ENCODE measurements at places on chromosomes 11 and 22.

- no peak for DNase-seq
Observed at GRCh38 chr22:18091916-18092526, 14.2 kb downstream of the PEX26 start.

- no peak for DNase-seq
Observed at GRCh38 chr11:68181719-68182451, 31.2 kb downstream of the KMT5B start.

DNA sequence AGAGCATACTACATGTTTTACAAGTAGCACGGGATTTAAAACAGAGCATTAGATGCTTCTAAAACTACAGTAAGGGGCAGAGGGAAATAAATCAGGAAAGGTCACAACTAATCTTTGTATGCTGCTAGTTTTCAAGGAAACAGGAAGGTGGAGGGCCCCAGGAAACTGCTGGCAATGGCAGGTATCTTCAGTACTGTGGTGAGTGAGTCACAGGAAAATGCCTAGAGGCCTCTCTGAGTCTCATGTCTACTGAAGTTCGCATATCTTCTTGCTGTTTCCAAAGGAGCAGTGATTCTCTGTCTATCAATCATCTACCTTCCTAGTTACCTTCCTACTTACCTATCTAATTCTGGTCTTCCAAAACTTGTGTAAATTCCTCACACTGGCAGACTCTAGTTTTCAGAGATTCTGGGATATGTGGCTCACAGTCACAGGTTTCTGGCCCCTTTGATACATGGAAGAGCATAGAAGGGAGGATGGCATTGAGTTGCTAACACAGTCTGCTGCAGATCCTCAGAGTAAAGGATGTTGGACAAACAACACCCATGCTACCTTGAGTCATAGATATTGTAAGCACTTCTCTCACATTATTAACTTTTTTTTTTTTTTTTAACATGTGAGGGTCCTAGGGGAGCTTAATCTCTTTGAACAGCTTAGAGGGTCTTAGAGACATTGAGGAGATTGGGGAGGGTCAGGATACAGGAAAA lies 58.8 kb upstream of the SYN3 start:
- no peak for DNase-seq

GRCh38 chr11:126830216-126830806 lies 170.3 kb downstream of the KIRREL3 start:
- DNase-seq, result no peak

DNA sequence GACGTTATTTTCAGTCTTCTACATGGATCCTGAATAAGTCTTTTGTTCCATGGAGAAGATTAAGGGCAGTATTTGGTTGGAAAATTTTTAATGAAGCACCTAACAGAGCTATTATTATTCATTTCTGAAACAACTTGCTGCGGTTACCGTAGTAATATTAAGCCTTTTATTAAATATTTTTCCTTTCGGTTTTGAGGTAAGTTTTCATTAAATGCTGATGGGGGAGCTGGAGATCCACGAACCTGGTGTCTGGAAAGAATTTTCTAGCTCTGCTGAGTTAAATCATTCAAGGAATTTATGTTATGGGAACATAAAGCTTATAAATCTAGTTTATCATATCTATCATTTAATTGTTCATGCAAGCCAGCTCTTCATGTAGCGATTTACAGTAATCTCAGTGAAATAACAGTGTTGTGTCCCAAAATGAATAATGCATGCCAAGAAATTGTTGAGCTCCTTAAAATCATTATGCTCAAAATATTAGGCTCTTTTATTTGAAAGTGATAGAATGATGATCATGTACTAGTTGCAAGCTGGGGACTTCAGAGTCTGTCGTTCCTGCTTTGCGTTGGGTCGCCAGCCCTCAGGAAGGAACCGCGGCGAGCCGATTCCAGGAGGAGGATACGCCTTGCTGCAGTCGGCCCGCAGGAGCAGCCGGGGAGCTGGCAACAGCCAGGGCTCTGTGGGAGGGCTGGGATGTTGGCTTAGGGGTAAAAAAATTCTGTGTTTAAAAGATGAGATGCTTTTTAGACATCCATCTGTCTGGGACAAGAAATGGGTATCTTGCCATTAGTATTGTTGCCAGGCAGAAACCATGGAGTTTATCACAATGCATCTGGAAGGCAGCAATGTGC lies 83.1 kb downstream of the TBC1D22A start:
- DNase-seq, result no peak

- no peak for DNase-seq
Observed at GRCh38 chr11:92931746-92932422, 37.6 kb upstream of the MTNR1B start.

DNA sequence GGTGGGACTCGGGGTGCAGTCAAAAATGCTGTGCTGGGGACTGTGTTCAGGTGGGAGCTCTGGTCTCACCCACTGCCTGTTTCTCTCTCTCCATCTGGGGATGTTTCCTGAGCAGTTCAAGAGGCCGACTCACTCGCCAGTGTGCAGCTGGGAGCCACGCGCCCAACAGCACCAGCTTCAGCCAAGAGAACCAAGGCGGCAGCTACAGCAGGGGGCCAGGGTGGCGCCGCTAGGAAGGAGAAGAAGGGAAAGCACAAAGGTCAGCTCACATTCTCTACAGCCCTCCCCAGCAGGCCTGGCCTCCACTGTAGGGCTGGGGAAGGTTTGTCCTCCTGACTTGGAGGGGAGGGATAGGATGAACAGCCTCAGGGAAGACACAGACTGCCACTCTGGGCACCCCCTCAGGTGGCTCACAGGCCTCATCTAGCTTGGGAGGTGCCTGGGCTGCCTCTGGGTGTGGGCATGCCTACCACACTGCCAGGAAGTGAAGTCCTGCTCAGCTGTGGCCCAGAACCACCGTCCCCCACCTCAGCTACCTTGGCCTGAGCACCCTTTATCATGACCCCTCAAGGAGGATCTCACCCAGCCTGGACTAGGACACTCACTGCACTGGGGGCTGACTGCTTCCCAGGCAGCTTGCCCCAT lies 13.0 kb downstream of the TUB start:
- no peak for DNase-seq

DNA sequence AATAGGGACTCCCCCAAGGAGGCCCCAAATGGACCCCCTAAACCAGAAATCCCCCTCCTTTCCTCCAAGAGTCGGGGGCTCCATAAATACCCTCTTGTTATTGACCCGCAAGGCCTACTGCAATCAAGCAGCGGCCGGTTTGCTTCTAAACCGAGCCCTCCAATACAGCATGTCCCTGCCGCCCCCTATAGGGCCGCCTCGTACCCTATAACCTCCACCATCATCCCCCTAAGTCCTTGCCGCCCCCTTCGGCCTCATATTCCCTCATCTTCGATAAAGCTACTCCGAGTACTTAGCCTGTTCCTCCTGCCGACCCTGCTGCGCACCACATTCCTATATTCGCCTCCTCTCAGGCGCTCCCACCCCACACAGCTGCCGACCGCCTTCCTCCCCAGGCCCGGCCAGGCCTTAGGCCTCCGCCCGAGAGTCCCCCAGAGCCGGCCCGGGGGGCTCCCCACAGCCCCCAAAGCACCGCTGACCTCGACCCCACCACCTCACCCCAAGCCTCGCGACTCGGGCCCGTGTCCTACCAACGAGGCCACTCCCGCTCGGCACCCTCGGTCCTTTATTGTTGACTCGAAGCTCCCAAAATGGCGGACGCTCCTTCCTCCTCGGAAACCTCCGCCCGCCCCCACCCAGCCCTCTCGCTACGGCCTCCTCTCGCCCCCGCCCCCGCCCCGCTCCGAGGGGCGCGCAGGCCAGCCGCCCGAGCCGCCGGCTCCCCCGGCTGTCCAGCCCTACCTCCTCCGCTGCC lies 430 bp downstream of the DDX6 start:
- DNase-seq, result peak; percentile 40

DNA sequence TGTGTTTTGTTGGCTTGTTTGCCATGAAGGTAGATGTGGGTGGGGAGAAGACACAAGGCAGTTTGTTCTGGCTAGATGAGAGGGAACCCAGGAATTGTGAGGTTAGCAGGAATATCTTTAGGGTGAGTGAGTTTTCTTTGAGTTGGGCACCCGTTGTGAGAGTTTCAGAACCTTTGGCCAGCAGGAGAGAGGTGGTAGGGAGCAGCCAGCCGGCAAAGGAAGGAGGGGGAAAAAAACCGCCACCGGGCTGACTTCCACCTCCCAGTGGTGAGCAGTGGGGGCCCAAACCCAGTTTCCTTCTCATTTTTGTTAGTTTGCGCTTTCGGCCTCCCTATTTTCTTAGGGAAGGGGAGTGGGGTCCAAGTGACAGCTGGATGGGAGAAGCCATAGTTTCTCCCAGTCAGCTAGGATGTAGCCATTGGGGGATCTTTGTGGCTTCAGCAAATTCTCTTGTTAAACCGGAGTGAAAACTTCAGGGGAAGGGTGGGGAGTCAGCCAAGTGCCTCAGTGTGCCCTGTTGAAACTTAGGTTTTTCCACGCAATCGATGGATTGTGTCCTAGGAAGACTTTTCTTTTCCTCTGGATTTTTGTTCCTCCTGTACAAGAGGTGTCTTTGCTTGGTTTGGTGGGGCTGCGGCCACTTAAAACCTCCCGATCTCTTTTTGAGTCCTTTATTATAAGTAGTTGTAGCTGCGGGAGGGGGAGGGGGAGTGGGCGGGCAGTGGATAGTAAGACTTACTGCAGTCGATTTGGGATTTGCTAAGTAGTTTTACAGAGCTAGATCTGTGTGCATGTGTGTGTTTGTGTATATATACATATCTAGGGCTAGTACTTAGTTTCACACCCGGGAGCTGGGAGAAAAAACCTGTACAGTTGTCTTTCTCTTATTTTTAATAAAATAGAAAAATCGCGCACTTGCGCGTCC lies 1.1 kb upstream of the GCAT start:
- no peak for DNase-seq

DNA sequence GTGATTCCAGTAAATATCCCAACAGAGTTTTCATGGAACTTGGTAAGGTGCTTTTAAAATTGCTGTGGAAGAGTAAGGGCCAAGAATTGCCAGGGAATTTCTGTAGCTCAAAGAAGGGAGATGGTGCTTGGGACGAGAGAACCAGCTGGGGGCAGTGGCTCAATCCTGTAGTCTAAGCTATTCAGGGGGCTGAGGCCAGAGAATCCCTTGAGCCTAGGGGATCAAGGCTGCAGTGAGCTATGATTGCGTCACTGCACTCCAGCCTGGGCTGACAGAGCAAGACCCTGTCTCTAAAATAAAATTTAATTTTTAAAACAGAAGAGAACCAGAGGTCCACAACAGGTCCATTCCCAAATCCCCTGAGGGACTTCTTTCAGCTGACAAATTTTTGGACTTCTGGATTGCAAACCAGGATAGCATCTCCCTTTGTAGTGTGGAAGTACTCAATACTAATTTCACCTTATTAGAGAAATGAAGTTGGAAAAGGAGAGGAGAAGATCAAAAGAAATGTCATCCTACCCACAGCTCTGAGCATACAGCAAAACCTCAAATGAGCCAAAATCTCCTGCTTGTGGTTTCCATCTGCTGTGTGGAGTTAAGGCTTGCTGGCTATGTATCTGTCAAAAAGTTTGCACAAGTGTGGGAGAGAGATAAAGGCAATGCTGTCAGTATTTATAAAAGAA lies 59.2 kb upstream of the CLPB start:
- no peak for DNase-seq

GRCh38 chr11:85182441-85183387 lies 444.4 kb downstream of the DLG2 start:
- DNase-seq, result no peak

DNA sequence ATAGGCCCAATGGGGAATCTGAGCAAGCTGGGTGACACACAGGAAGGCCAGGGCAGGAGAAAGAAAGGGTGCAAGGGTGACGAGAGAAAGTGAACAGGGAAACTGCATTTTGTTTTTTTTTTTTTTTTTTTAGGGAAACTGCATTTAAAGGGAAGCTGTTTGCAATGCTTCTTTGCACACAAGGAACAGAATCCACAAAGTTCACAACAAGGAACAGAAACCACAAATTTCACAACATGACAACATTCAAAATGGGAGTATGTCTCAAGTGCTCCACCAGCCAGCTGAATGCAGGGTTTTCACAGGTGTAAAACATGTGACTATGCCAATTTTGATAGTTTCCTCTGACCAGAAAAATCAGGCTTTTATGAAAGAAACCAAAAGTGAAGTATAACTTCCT lies 6.8 kb upstream of the PLAAT3 start:
- no peak for DNase-seq

- no peak for DNase-seq
Observed at GRCh38 chr11:131790586-131790985, 420.2 kb downstream of the NTM start.

- no peak for DNase-seq
Observed at GRCh38 chr11:117704395-117705100, 92.5 kb downstream of the DSCAML1 start.

GRCh38 chr22:46607483-46608114 lies 12.6 kb upstream of the GRAMD4 start:
- DNase-seq, result no peak

GRCh38 chr11:11359611-11360010 lies 6.6 kb upstream of the CSNK2A3 start:
- DNase-seq, result no peak

GRCh38 chr11:11297578-11297977 lies 55.5 kb downstream of the CSNK2A3 start:
- DNase-seq, result no peak

DNA sequence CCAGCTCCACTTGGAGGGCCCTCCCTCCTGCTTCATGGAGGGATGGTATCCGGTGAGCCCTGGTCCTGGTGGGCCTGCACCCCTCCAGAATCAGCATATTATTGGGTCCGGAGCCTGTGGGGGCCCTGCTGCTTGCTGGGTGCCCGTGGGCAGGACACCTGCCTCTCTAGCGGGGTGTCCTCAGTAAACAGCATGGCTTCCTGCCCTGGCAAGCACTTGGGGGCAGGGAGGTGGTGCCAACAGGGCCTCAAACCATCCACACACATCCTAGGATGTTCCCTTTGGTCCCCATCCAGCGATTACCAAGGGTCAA lies 108.3 kb downstream of the CTTN start:
- no peak for DNase-seq

GRCh38 chr11:122004446-122004845 lies 111.6 kb downstream of the BLID start:
- no peak for DNase-seq

GRCh38 chr11:78564490-78565467 lies 9.9 kb downstream of the NARS2 start:
- peak; percentile 73 for DNase-seq

DNA sequence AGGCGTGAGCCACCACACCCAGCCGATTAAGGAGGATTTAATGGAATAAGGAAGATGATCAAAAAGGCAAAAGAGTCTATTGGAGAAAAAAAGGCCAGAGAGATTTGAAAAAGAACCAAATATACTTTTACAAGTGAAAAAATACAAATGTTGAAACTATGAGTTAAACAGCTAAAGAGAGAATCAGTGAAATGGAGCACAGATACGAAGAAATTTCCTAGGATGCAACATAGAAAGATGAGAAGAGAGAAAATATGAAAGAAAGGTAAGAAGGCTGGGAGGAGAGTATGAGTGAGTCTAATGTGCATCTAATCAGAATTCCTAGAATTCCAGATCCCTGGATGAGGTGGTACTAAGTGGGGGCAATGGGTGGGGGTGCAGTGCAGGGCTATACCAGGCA lies 19.4 kb upstream of the CELSR1 start:
- no peak for DNase-seq

DNA sequence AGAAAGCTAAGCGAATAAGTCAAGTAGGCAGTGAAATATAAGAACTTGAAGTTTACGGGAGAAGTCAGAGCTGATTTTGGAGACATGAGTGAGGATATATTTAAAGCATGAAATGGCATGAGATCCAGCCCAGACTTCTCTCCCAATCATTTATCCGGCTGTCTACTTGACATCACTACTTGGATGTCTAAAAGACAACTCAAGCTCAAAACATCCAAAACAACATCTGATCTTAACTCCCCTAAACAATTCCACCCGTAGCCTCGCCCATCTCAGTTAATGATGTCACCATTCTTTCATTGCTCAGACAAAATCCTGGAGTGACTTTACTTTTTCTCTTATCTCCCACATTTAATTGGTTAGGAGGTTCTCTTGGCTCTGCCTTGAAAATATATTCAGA lies 44.5 kb downstream of the WEE1 start:
- DNase-seq, result no peak

GRCh38 chr22:43234264-43234988 lies 47.5 kb upstream of the TTLL12 start:
- DNase-seq, result no peak

All from T-helper 1 cell (primary cell).